Vagina (tissue), 2 donors: ENCODE measurements at places on chromosomes 6 and 20. TPM values are rescaled to one million over a fixed set of nuclear protein-coding genes. Genes with fewer than 3 reads are reported as not detected.

UNC5CL gene
- total RNA-seq = 0.25 TPM

SULF2 gene
- total RNA-seq = 157 TPM

DBNDD2 gene
- 57.0 TPM for total RNA-seq

MYBL2 gene
- total RNA-seq = 1.7 TPM

GRCh38 chr6:134295953-134296553, 21.9 kb downstream of the SGK1 start:
- no peak for DNase-seq

DNA sequence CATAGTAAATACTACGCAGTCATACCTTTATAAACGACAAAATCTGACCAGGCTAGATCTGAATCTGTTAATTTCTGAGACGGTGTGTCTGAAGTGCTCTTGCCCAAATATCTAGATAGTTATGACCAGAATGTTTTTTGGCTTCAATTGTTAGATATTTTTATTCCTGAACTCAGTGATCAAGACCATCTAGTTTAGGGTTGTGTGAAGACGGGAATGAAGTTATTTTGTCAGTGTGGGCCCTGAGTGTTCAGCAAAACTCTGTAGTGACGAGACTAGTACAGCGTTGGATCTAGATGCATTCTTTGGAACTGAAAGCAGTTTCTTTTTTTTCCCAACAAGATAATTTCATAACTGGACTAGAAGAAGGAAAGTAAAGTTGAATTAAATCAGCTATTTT, 3.1 kb downstream of the STXBP5 start:
- DNase-seq = no peak

- no peak for DNase-seq
Measured at GRCh38 chr6:106163966-106164877, 78.1 kb downstream of the PRDM1 start.

GRCh38 chr20:32885952-32886351, 27.2 kb downstream of the EFCAB8 start:
- DNase-seq = no peak

DNA sequence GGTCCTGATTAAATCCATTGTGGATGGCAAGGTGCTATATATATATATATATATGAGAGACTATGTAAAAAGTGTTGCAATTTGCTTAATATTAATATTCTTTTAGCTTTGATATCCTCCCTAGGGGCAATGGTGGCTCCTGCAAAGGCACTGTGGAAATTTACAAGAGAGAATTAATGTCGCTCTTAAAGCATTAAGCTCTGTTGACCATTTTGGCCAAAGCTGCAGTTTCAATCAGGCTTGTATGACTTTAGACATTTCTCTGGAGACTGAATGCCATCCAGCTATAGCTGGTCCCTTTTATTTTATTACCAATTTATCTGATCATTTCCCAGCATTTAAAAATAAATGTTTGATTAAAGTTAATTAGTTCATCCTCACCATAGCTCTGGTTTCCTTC, 155.3 kb downstream of the JARID2 start:
- no peak for DNase-seq

DNA sequence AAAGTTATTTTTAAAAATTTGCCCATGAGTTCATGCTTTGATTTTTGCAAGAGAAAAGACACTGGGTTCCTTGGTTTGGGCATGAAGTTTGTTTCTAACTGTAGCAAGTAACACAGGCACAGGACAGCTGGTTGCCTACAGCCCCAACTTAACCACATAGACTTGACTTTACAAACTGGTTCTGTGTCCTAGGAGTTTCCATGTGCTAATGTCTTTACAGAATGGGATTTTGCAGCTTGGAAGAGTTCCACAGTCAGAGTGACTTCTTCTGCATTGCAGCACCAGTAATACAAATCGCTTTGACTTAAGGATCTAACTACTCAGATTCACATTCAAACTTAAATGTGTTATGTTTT, 44.3 kb downstream of the OR2B2 start:
- no peak for DNase-seq

DNA sequence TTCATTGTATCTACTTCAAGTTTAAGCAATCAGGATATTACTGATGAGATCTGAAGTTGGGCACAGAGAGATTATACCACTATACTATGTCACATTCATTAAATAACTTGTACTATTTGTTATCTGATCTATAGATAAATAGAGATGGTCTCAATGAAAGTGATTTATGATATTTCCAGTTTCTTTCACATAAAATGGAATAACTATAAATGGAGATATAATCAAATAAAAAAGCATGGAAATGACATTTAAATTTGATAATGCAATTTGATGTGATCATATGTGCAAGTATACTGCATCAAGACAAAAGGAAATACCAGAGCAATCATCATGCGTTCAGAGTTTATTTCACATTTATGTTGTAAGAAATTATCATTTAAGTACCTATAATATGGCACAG, 368.9 kb downstream of the PKHD1 start:
- no peak for DNase-seq

GRCh38 chr20:17142666-17143065, 84.2 kb upstream of the PCSK2 start:
- no peak for DNase-seq

- DNase-seq = peak; percentile 64
Measured at GRCh38 chr20:23257106-23257761, 93.4 kb upstream of the NXT1 start.

DNA sequence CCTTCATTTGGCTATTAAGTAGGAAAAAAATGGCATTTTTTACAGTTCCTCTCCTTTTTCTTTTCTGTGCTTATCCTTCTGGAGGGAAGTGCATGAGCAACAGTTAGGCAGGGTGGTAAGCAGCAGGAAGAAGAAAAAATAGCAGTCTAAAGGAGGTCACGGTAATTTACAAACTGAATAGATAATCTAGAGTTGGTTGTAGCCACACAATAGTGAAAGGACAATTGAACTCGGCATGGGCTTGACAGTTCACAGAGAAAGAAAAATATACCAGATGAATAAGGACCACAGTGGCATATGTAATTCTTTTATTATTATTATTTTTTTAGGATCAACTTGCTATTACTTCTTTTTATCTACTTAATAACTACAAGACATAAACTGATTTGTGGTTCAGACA, 358.6 kb downstream of the BTBD9 start:
- DNase-seq = no peak

DNA sequence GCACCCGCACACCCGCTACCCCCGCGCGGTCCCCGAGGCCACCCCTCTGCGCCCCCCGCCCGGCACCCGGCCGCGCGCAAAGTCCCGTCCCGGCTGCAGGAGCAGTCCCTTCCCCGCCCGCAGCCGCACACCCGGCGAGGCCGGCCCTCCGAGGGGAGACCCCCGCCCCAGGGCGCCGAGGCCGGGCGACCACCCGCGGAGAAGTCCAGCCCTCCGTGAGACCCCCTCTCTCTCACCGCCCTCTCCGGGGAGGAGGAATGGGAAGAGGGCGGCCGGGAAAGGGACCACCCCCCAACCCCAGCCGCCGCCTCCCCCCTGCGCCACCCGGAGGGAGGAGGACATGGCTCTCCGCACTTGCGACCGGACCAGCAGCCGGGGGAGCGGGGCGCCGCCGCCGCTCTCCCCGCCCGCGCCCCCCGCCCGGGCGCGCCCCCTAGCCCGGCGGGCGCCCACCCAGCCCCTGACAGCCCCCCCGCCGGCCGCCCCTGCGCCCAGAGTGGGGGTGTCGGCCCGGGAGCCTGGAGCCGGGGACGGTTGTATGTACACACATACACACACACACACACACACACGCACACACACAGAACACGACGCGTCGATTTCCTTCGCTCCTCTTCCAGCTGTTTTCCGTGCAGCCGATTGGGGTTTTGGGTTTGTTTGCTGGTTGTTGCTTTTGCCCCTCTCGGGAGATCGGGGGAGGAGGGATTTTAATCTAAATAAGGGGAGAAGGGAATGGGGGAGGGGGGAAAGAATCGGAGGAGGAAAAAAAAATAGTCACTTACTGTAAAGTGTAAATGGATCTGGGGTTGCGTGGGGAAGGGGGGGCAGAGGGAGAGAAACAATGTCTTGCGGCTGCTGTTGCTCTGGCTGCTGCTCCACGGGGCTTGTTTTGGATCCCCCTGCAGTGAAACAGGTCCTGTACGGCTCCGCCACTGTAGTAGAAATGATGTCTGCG, at the start of gene ATXN1:
TSS of gene ATXN1 (minus strand) at position 945 of the 955 bp plus-strand sequence.
- no peak for DNase-seq

- no peak for DNase-seq
Measured at GRCh38 chr6:86477500-86478148, 459.7 kb upstream of the HTR1E start.
